Kidney epithelial cell (primary cell): ENCODE measurements at places on chromosomes 1 and 21.

DNA sequence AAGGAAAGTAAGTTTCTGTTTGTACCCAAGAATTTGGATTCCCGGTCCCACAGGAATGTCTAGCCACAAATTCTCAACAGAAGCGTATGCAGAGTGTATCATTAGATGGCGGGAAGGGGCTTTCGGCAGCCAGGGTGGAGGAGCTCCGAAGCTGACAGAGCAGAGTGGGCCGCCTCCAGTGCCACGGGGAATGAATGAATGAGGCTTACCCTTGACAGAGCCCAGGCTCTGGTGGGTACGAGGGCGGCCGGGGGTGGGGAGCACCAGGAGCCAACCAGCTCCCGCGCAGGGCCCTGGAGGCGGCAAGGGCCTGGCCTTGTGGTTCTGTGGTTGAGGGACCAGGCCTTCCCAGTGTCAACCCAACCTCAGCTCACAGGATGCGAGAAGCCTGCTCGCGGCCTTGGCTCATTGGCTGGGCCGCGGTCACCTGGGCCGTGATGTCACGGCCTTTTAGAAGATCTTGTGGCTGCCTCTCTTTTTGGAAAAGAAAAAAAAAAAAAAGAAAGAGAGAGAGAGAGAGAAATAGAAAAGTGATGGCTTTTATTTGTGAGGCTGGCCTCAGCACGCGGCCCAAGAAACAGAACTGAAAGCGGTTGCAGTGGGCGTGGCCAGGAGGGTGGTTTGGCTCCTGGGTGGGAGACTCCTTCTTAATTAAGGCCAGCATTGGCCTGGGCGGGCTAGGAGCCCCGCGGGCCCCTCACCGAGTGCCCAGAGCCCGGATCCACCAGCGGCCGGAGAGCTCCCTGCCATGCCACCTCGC lies 34.9 kb upstream of the RUNX3 start:
- no peak for DNase-seq

DNA sequence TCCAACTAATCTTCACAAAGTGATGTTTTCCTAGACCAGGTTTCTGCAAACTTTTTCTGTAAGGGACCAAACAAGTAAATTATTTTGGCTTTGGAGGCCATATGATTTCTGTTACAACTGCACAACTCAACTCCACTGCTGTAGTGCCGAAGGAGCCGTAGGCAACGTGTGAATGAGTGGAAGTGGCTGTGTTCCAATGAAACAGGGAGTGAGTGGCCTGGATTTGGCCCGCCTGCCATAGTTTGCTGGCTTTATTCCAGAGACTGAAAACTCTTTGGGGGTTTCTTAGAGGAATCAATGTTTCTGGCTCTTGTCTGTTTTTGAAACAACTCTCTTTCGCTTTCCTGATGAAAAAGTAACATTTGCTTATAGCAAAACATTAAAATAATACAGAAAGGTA lies 12.6 kb upstream of the ACTL8 start:
- no peak for DNase-seq

DNA sequence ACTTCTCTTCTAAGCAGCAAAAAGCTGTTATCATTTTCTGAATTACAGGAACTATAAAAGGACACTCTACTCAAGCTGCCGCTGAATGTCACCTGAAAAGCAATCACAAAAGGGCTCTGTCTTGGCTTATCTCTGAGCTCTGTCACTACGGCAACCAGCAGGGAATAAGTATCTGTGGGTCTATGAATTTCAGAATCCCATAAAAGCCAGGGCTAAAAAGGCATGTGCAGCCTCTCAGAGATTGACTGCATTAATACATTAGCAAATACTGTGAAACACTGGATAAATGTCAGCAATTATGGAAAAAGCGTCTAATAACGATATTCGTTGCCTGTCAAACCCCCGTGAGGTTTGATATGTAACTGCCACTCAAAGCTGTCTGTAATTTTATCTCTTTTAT lies 210.2 kb upstream of the DMRTA2 start:
- DNase-seq: no peak

DNA sequence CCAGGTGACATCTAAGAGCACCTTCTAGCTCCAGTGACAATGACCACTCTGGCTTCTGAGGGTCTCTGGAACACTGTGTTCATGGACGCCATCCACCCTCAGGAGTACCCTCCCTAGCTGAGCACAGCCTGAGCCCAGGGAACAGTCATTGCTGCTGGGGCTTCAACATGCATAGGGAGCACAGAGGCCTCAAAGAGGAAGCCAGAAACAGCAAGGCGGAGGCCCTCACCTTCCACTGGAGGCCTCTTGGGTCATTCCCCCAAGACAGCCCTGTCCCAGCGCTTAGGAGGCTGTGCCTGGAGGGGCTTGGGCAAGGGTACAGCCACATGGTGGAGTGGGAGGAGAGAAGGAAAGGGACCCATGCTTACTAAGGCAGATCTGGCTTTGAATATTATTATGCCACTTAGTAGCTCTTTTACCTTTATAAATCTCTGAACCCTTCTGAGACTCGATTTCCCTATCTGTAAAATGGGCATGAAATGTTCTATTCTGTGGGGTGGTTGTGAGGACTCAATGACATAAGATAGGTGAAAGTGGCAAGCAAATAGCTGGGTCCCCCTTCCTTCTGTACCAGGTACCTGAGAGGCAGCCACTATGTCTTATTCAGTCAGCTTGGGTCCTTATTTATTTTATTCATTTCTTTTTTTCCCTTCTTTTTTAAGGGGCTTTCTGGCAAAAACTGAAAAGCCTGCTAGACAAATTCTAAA lies 32.8 kb downstream of the PTAFR start:
- no peak for DNase-seq

GRCh38 chr21:28455253-28455600 lies 537.5 kb downstream of the LTN1 start:
- DNase-seq: no peak

GRCh38 chr1:85935234-85935633 lies 221.3 kb downstream of the COL24A1 start:
- no peak for DNase-seq

DNA sequence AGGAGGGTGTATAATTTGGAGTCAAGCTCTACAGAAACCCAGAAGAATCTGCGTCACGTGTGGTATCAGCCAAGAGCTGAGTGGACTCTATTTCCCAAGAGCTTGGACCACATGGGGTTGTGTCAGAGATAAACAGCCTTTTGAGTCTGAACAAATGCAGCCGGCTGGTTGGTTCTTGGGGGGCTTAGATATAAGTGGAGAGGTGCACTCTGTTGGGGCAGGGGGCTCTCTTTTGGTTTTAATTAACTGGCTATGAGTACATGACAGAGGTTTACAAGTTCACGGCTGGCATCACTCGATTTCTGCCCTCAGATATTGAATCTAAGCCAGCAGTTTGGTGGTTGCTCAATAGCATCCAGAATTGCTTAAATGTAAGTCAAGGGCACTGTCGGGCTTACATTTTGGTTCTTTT lies 501 bp upstream of the MRAP start:
- no peak for DNase-seq

GRCh38 chr1:203645996-203646395 lies 19.4 kb downstream of the ATP2B4 start:
- DNase-seq: no peak

- no peak for DNase-seq
Observed at GRCh38 chr1:31659889-31660288, 15.2 kb upstream of the PEF1 start.

GRCh38 chr1:46755121-46755520 lies 36.2 kb upstream of the EFCAB14 start:
- no peak for DNase-seq

DNA sequence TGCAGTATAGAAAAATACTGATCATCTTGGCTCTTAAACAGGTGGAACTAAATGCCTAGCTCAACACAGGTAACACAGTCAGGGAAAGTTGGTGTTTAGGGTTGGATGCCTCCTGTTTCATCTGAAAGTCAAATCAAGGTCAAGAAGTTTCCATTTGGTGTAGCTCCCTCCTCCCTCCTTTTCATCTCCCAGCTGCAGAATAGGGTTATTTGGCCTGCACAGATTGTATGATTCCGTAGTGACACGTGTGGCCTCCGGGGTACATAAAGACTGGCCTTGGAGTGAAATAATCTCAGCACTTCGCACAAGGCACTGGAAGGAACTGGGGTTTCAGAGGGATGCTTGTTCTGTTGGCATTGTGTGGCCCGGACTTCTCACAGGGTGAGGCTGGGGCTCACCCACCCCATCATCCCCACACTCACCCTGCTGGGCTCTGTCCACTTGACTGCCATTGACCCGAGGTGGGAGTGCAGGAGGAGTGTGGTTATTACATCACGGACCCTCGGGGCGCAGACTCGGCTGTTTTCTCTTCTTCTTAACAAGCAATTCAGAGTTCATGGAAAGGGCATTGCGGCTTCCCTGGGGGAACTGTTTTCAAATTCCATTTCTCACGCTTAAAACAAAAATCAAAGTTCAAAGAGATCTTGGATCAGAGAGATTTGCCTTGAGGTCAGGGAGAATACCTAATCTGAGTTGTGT lies 18.4 kb downstream of the IGSF5 start:
- DNase-seq: no peak

DNA sequence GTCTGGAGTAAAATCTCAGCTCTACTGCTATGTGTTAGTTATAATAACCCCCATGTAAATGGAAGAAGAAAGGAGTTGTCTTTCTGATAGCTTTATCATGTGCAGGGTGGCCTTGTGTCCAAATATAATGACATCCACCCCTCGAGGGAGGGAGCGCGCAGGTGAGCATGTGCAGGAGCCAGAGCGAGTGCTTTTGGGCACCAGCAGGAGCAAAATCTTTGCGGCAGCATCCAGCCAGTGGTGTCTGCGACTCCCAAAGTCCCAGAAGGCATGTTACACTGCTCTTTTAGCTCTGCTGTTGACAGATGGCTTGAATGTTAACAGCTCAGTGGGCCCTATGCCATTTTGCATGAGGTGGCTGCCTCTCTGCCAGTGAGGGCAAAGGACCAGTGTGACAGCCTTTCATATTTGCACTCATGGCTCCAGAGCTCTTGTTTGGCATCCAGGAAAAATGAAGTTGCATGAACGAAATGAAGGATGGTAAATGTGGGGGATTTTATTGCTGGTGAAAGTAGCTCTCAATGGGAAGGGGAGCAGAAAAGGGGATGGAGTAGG lies 146.7 kb downstream of the HMCN1 start:
- no peak for DNase-seq

DNA sequence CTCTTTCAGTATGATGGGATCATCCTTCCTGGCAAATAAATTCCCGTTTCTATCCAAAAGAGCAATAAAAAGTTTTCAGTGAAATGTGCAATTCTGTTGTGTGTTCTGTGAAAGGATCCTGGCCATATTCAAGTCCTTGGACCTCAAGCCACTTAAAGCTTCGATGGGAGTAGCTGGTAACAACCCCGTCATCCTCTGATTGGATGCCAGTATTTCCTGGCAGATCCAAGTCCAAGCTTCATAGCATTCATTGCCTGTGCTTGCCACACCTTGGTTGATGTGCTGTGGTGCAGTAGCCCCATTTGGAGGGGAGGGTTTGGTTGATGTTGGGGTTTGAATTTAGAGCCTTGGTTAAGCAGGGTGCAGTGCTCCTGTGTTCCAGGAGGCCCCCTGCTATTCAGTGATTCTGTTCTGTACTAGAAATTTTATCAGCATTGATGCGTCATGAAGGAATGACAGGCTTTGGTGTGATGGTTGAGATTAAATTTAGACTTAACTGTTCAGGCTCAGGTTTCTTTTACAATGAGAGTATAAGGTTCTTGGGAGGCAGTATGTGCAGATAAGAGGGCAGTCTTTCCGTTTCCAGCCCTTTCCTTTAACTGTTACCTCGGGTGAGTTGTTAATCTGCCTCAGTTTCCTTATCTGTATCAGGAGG lies 4.9 kb downstream of the RPL11 start:
- DNase-seq: no peak

DNA sequence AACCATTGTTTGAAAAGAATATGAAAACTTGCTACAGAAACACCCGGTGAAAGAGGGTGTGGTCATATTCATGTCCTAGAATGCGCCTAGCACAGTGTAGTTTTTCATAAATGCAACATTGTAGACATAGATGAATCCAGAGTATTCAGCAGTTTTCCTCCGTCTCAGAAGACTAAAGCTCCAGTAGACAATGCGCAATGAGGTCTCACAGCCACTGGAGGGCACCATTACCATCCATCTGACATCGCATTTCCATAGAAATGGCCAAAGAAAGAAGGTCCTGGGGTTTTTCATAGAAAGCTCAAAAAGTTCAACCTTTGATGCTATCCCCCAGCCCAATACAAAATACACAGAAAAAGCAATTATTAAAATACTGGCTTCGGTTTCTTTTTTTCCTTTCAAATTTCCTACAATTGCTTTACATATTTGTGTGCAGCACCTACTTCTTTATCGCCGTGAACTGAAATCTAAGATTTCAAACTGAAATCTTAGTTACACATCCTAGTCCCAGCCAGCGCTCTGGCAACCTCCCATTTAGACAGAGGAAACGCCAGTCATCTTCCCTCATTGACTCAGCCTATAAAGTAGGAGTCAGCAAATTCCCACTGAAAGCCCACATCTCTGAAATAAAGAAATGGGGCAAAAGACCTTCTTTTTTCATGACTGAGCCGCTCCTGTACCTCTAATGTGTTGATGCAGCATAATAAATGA lies 3.9 kb upstream of the CD58 start:
- no peak for DNase-seq

DNA sequence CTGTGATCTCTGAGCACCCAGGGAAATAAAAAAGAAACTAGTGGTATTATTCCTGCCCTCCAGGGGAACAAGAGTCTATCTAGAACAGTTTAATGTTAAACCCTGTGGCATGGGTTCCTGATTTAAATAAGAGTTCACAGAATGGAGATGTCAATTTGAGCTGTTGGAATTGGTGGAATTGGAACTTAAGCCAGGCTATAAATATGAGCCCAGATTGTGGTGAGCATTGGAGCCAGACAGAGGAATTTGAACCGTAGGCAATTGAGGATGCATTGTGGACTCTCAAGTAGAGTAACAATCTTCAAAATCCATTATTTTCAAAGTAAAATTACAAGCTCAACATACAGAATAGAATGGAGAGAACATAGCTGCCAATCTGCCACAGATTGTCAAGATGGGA lies 98.2 kb downstream of the NEK7 start:
- DNase-seq: no peak

- no peak for DNase-seq
Observed at GRCh38 chr1:244280201-244280600, 171.5 kb downstream of the ADSS2 start.

DNA sequence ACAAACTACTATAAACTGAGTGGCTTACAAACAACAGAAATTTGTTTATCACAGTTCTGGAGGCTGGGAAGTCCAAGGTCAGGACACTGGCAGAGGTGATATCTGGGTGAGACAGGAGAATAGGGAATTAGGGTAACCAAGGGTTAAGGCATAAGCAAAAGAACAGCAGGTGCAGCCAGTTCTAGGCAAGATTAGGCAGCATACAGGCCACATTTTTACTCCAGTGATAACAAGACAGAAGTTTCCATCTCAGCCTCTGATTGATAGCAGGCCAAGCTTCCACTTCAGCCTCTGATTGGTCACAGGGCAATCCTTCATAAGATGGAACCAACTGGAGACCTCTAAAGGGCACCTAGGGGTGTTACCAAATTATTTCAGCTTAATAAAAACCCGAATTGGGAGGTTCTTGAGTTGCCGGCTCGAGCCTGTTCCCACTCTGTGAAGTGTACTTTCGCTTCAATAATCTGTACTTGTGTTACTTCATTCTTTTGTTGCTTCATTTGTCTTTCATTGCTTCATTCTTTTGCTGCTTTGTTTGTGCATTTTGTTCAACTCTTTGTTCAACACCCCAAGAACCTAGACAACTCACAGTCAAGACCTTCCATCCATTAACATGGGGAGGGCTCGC lies 185.6 kb downstream of the TOMM20 start:
- DNase-seq: no peak

GRCh38 chr21:46154955-46155513 lies 345 bp downstream of the FTCD start:
- DNase-seq: no peak

- DNase-seq: no peak
Observed at GRCh38 chr21:43194303-43195120, 25.7 kb downstream of the CRYAA start.
